ENCODE measurements at places on chromosomes 1 and 21. TPM values are rescaled to one million over a fixed set of nuclear protein-coding genes. Genes with fewer than 3 reads are reported as not detected.

The SPRR1A gene
- total RNA-seq: not detected

The HES4 gene
- total RNA-seq: 15.4 TPM

The SPSB1 gene
- 1.5 TPM for total RNA-seq

DNA sequence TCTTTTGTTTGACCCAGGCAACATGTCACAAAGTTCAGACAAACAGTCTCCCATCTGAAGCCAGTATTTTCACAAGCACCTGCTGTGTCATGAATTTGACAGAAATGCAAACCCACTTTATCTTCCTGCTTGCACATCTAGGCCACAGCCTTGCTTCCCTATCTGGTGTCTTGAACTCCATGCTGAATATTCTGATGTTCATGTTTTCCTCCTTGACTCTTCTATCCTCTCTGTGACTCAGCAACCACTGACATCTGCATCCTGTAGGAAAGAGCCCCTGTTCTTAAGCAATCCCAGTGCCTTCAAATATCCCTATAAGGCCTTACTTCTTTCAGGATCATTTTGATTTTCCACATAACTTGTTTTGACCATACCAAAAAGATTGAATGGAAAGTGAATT lies 6.5 kb downstream of the CD55 start:
- DNase-seq: no peak

- DNase-seq: no peak
Observed at GRCh38 chr21:46057710-46058241, 40.1 kb upstream of the COL6A2 start.

DNA sequence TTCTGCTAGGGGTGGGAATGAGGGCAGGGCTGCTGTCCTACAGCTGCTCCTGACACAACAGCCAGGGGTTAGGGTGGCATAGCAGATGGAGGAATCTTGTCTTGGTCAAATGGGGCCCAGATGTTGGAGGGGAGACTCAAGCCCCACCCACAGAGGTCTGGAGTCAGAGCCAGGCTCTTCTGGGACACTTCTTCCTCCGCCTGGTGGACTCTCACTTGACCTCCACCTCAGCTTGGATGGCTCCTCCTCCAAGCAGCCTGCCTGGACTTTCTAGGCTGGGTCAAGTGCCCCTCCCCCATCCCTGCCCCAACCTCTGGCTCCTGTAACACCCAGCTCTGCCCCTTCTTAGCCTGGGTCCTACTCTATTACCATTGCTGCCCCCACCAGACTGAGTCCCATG lies 35.5 kb downstream of the EPHA2 start:
- no peak for DNase-seq

- no peak for DNase-seq
Observed at GRCh38 chr1:94303005-94303404, 65.6 kb upstream of the ARHGAP29 start.

DNA sequence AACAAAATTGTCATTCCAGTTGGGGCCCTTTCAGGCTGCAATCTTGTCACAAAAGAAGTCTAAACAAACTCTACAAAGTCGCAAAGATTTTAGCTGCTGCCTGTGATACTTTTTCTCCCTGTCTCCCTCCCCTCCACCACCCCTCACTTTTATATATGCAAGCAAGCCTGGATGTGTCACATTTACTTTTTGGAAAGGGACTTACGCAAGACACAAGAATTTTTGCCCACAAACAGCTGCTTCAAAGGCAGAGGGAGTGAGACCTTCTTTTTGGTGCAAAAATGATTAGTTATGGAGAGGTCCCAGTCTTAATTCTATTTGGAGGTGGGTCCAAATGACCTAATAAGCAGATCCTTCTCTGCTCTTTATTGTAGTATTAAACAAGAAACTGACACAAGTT lies 22.9 kb upstream of the RALGPS2 start:
- DNase-seq: no peak

GRCh38 chr1:80251171-80251570 lies 1244.6 kb upstream of the ADGRL4 start:
- DNase-seq: no peak

GRCh38 chr1:9719978-9720722 lies 68.6 kb downstream of the PIK3CD start:
- DNase-seq: no peak

All from natural killer cell (primary cell).